ENCODE measurements at places on chromosomes 7 and 10. TPM values are rescaled to one million over a fixed set of nuclear protein-coding genes. Genes with fewer than 3 reads are reported as not detected.

Gene CDNF
- total RNA-seq: 1.8 TPM

DNA sequence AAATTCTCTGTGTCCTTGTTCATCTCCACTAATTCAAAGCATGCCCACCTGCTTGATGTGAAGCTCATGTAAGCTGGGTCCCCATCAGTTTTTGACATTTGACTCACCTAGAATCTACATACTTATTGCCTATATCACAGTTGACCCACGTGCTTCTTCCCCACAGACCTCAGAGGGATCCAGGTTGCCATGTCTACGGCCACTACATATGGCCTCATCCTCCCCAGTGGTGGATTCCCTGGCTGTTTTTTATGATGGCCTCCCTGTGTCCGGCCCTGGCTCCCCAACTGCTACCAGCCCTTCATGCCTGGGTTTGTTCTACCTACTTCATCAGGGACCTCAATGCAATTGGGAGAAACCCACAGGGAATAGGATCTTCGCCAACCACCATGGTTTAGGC lies 187.4 kb upstream of the GDF10 start:
- no peak for ATAC-seq

GRCh38 chr7:158255558-158255957 lies 332.1 kb downstream of the PTPRN2 start:
- ATAC-seq: no peak

GRCh38 chr7:15889507-15889906 lies 203.0 kb upstream of the MEOX2 start:
- ATAC-seq: no peak
